ENCODE measurements at places on chromosomes 5 and 9. TPM values are rescaled to one million over a fixed set of nuclear protein-coding genes. Genes with fewer than 3 reads are reported as not detected.
A peak's percentile ranks its signal among the peaks of the same experiment; 100 is the strongest.

GRCh38 chr5:170151097-170151831 is 45.6 kb downstream of the FOXI1 start:
- H3K36me3 ChIP-seq: no peaks in the 10 kb centered on the region
- no peaks in the 10 kb centered on the region for H3K4me1 ChIP-seq
- DNase-seq: peak; percentile 16
- no peak overlapping the region for H3K4me3 ChIP-seq
- no peaks in the 10 kb centered on the region for H3K27me3 ChIP-seq

Gene OR13C2
- not detected for total RNA-seq

- H3K4me1 ChIP-seq: no peaks in the 10 kb centered on the region
- no peak overlapping the region for H3K27ac ChIP-seq
- H3K27me3 ChIP-seq: no peaks in the 10 kb centered on the region
- H3K36me3 ChIP-seq: no peaks in the 10 kb centered on the region
- H3K4me3 ChIP-seq: no peak overlapping the region
Measured at GRCh38 chr9:78663369-78663768, 366.4 kb downstream of the PSAT1 start.

DNA sequence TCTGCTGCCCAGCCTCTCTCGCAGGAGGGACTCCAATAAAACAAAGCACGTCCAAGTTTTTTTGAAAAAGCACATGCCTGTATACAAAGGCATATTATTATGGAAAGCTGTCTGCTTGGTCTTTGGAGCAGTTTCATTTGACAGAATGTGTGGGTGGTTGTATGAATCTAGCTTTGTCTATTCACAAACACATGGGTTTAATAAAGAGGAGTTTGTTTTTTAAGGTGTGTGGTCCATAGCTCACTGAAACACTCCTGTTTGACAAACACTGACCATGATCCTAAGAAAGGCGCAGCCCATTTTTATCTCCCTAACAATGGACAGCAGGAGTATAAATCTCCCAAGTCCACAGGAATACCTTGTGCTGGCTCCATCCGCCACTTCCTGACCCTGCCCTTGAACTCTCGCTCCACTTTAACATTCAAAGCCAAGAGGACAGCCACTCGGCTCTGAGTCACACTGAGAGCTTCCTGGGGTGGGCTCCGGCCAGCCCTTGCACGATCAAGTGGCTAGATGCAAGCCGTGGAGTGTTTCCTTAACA is 371.9 kb downstream of the EBF1 start:
- no peak for DNase-seq
- H3K4me1 ChIP-seq: peaks cover 5% of the 10 kb centered on the region
- no peak overlapping the region for H3K4me3 ChIP-seq
- H3K27ac ChIP-seq: no peak overlapping the region

DNA sequence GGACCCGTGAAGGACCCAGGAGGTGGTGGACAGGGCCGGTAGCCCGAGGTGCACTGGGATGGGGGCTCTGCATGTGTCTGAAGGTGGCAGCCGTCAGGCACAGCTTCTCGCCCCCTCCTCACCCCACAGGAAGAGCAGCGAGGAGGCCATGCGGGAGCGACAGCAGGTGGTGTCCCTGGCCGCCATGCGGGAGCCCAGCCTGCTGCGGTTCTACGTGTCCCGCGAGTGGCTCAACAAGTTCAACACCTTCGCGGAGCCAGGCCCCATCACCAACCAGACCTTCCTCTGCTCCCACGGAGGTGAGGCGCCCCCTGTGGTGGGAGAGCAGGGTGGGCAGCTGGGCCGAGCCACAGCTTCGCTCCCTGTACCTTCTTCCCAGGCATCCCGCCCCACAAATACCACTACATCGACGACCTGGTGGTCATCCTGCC is 39.9 kb downstream of the USP20 start:
- peaks cover 6% of the 10 kb centered on the region for H3K36me3 ChIP-seq
- DNase-seq: no peak
- no peak overlapping the region for H3K4me3 ChIP-seq
- H3K4me1 ChIP-seq: no peaks in the 10 kb centered on the region

Gene EGR1
- 6.1 TPM for total RNA-seq

GRCh38 chr5:2876183-2876582 is 124.7 kb upstream of the IRX2 start:
- H3K4me1 ChIP-seq: no peaks in the 10 kb centered on the region
- no peak overlapping the region for H3K4me3 ChIP-seq
- DNase-seq: peak; percentile 4
- H3K36me3 ChIP-seq: no peaks in the 10 kb centered on the region
- H3K27ac ChIP-seq: no peak overlapping the region
- no peaks in the 10 kb centered on the region for H3K27me3 ChIP-seq

- no peaks in the 10 kb centered on the region for H3K27me3 ChIP-seq
- H3K4me1 ChIP-seq: peaks cover 6% of the 10 kb centered on the region
- DNase-seq: no peak
- H3K4me3 ChIP-seq: no peak overlapping the region
Measured at GRCh38 chr9:136331556-136332481, 4.5 kb downstream of the GPSM1 start.

DNA sequence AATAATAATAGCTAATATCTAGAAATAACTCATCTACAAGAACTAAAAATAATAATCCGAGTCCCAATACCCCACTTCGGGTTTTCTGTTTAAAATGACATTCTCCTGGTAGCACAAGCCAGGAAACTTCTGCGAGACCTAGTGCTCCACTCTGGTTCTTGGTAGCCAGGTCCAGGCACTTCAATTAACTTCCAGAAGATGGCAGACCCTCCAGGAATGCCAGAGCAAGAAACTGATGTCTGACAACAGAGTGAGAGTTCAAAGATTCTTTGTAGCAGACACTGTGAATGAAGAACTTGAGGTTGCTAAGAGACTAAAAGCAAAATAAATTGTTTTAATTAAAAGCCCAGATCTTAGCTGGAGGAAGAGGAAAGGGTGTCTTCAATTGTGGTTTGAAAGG is 1963.3 kb upstream of the CDH9 start:
- H3K27ac ChIP-seq: no peak overlapping the region
- no peaks in the 10 kb centered on the region for H3K4me1 ChIP-seq
- H3K27me3 ChIP-seq: no peaks in the 10 kb centered on the region
- no peak overlapping the region for H3K4me3 ChIP-seq
- no peak for DNase-seq
- no peaks in the 10 kb centered on the region for H3K36me3 ChIP-seq

- H3K27ac ChIP-seq: no peak overlapping the region
- no peaks in the 10 kb centered on the region for H3K36me3 ChIP-seq
- no peaks in the 10 kb centered on the region for H3K27me3 ChIP-seq
- H3K4me1 ChIP-seq: no peaks in the 10 kb centered on the region
- no peak for DNase-seq
Measured at GRCh38 chr5:53543401-53543800, 17.0 kb upstream of the NDUFS4 start.

DNA sequence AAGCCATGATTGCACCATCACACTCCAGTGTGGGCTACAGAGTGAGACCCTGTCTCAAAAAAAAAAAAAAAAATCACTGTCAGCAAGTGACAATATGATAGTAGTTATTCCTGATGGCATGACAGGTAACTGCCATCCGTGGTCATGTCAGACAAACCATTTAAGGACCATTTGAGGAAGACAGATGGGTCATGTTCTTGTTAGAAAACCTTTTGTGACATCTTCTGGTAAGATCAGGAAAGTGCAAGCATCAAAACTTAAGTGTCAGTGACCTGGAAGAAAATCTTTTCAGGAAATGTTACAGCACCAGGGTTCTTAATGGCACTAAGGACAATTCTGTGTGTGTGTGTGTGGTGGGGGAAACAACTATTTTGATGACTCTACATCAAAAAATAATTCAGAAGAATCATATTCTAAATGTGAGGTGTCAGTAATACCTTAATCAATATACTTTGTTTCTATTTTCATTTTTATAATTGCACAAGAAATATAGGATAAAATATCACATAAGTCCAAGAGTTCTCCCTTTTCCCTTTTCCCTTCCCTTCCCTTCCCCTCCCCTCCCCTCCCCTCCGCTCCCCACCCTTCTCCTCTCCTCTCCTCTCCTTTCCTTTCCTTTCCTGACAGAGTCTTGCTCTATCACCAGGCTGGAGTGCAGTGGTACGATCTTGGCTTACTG is 17.8 kb downstream of the SLC38A9 start:
- no peaks in the 10 kb centered on the region for H3K27me3 ChIP-seq
- no peaks in the 10 kb centered on the region for H3K4me1 ChIP-seq
- H3K4me3 ChIP-seq: no peak overlapping the region
- no peak for DNase-seq

DNA sequence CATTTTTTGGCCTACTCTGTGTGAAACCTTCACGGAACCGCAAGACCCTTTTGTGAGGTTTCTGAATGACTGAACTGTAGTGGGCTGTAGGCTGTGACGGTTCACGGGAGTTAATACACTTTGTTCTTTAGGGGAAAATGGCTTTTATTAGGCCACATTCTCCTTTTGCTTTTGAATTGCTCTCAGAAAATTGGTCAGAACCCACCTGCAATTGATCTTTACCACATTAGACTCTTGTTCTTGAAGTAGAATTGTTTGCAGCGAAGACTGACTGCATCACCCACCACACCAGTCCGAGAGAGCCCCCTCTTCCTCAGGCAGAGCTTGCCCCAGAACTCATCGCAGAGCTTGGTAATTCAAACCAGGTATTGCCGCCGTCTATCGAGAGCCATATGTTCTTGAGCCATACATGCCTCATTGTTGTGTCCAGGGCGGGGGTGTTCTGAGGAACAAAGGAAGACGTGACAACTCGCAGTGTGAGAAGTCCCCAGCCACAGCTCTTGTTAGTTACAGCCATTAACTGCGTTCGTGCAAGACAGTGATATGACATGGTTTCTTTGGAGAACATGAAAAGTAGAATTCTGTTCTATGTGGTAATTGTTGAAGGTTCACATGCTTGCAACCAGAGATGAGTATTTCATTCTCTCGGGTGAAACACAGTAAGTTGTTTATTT is 166.4 kb upstream of the OTULINL start:
- H3K27me3 ChIP-seq: no peaks in the 10 kb centered on the region
- no peak overlapping the region for H3K4me3 ChIP-seq
- no peak overlapping the region for H3K27ac ChIP-seq
- DNase-seq: no peak

DNA sequence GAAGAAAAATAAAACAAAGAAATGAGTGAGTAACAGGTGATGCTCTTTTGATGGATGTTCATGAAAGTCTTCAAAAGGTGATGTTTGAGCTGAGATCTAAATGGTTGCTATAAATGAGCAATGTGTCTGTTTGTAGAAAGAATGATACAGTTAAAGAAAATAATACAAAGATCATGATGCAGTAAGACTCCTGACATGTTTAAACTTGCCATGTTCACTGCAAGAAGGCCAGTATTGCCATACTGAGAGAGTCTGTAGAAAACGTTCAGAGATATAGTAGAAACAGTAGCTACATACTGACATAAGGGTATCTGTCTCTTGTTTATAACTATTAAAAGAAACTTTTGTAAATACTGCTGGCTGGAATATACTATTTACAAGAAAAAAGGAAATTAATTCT is 1609.2 kb upstream of the ACO1 start:
- no peak overlapping the region for H3K27ac ChIP-seq
- H3K4me1 ChIP-seq: no peaks in the 10 kb centered on the region
- no peak overlapping the region for H3K4me3 ChIP-seq
- no peak for DNase-seq

Gene CCL27
- not detected for total RNA-seq

Gene OSMR
- total RNA-seq: 34.5 TPM

GRCh38 chr5:124530916-124531315 is 215.5 kb downstream of the ZNF608 start:
- no peak for DNase-seq
- H3K4me1 ChIP-seq: no peaks in the 10 kb centered on the region
- H3K36me3 ChIP-seq: no peaks in the 10 kb centered on the region
- no peak overlapping the region for H3K27ac ChIP-seq
- no peaks in the 10 kb centered on the region for H3K27me3 ChIP-seq

GRCh38 chr9:114853071-114853855 is 47.4 kb upstream of the TNFSF15 start:
- no peak for DNase-seq
- H3K36me3 ChIP-seq: no peaks in the 10 kb centered on the region
- no peak overlapping the region for H3K27ac ChIP-seq
- no peak overlapping the region for H3K4me3 ChIP-seq

GRCh38 chr5:39197556-39197955 is 21.8 kb downstream of the FYB1 start:
- H3K36me3 ChIP-seq: no peaks in the 10 kb centered on the region
- H3K27me3 ChIP-seq: peaks cover 3% of the 10 kb centered on the region
- H3K4me3 ChIP-seq: no peak overlapping the region
- H3K4me1 ChIP-seq: no peaks in the 10 kb centered on the region
- no peak for DNase-seq

DNA sequence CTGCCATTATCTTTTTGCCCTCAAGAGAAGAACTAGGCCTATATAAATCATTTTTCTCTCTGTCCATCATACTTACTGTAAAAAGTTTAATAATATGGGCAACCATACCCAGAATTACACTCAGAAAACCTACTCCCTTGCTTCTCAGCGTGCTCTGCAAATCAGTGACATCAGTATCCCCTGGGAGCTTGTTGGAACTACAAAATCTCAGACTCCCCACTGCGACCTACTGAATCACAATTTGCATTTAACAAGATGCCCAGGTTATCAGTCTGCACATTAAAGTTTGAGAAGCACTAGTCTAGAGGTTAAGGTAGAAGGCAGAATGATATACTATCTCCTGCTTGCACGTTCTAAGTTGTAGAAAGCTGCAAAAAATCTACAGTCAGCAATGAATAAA is 127.2 kb downstream of the MLLT3 start:
- no peak overlapping the region for H3K27ac ChIP-seq
- no peaks in the 10 kb centered on the region for H3K4me1 ChIP-seq
- DNase-seq: no peak
- H3K4me3 ChIP-seq: no peak overlapping the region
- H3K27me3 ChIP-seq: no peaks in the 10 kb centered on the region

DNA sequence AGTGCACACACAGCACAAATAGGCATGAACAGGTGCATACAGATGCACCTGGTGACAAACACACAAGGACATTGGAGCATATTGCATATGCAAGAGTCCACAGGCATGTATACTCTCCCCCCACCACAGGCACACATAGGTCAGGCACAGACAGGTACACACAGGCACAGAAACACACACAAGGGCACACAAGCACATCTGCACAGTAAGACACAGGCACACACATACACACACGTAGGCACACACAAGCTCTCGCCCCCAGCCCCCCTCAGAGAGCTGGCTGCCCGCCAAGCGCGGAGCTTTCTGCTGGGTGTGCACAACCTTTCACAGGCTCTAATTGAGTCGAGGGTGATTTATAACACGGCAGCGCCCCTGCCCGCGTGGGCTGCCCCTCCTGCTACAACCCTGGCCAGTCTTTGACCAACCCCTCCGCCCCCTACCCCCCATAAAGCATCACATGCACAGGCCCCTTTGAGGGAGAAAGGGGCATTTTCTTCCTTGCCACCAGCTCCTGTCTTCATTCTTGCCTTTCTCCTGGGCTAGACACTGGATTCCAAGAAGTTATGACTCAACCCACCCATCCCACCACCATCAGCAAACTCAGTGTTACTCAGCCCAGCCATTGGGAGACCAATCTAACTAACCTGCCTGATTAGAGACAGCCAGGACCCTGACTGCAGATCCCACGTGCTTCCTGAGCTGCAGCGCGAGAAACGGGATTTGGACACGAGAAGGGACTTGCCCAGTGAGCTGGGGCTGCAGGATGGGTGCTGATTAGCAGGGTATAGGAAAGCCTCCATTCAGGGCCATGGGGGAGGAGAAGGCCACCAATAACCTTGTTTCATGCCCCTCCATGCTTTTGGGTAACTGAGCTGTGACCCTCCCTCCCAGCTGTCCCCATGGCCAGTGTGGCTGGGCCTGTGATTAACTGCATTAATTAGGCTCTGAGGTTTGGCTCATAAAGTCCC is 42.8 kb upstream of the PSD2 start:
- H3K4me3 ChIP-seq: no peak overlapping the region
- no peak overlapping the region for H3K27ac ChIP-seq
- peaks cover 3% of the 10 kb centered on the region for H3K4me1 ChIP-seq
- H3K36me3 ChIP-seq: no peaks in the 10 kb centered on the region
- H3K27me3 ChIP-seq: no peaks in the 10 kb centered on the region

Gene BASP1
- total RNA-seq: 17.0 TPM

Measured in liver (tissue), 10 donors.